ENCODE measurements at places on chromosomes 16 and 17.

- no peak for DNase-seq
Observed at GRCh38 chr17:3557768-3558583, at the start of gene TRPV3. Gene TRPV3, minus strand, starts transcription at chr17:3557812. Its CDS starts 2,962 bp downstream, at chr17:3554850.

GRCh38 chr17:30196504-30196903 is 39.0 kb downstream of the SLC6A4 start:
- no peak for DNase-seq

DNA sequence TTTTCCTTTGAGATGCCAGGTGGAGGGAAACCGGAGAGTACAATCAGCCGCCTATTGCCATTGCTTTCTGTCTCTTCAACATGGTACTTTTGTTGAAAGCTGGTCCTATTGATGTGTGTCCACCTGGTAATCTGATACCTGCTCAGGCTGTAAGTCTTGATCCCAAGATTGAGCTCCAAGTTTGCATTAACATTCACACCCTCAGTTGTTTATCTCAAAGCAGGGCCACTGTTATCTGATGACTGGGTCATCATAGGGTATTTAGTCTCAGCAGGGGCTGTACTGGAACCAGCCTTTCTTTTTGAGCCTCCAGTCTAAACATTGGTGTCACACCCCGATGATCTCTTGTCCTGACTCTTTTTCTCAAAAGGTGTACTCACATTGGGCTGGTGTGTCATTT is 370.3 kb upstream of the TOM1L1 start:
- no peak for DNase-seq

- DNase-seq = no peak
Observed at GRCh38 chr17:32323046-32323445, 18.9 kb downstream of the C17orf75 start.

DNA sequence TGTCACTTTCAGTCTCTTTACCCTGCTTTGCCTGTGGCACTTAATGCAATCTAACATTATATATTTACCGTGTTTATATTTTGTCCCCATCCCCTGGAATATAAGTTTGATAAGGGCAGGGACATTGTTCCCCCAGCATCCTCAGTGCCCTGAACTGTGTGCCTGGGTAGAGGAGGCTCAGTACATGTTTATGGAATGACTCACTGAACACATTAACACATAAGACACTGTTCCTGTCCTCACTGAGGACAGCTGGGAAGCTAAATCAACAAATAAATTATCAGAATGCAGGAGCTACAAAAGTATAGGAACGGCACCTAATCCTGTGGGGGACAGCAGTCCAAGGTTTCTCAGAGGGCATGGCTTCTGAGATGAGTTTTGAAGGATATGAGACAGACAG is 27.8 kb downstream of the GRIN2A start:
- no peak for DNase-seq

DNA sequence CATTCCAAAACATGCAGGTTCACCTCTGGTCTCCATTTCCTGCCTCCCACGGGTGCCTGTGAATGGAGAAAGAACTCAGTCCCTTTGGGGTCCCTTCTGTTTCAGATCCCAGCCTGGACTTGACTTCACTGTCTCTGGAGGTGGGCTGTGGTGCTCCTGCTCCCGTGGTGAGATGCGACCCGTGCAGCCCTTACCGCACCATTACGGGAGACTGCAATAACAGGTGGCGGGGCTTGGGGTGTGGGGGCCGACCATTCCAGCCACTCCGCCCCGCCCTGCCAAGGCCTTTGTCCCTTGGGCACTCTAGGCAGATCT is 10.5 kb downstream of the LPO start:
- no peak for DNase-seq

- peak; percentile 92 for DNase-seq
Observed at GRCh38 chr17:72592242-72592966, 471.6 kb downstream of the SOX9 start.

DNA sequence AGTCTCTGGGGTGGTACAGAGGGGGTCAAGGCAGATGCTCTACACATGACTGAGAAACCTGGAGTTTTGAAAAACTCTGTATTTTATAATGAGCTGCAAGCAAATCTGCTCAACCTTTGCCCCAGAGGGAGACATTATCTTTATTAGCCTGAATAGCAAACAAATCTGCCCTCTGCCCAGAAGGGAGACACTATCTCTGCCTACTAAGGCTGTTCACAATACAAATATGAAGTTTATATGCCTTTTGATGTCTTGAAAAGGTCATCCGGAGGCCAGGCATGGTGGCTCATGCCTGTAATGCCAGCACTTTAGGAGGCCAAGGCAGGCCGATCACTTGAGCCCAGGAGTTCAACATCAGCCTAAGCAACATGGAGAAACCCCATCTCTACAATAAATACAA is 11.0 kb upstream of the XYLT1 start:
- DNase-seq = no peak

- no peak for DNase-seq
Observed at GRCh38 chr16:10618710-10619209, 38.4 kb upstream of the EMP2 start.

- no peak for DNase-seq
Observed at GRCh38 chr17:142102-142661, 4.8 kb downstream of the SCGB1C2 start.

- no peak for DNase-seq
Observed at GRCh38 chr16:2324296-2324859, 16.1 kb downstream of the ABCA3 start.

GRCh38 chr17:73139296-73139695 is 25.5 kb upstream of the SSTR2 start:
- no peak for DNase-seq

DNA sequence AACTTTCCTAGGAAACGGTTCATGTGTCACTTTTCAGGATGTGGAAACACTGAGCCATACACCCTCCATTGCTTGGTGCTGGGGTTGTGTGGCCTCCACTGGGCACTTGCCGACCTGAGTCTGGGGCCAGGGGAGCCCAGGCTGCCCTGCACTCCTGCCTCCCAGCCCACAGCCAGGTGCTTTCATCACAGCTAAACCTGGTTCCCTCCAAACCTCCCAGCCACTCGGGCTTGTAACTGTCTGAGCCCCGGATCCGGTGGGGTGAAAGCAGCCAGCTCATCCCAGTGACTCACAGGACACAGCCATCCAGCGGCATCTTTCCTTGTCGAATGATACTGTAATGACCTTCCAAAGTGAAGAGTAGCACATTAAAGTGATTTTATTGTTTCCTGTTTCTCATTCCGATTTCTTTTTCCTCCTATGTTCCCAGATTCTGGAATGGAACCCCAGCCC is 19.8 kb downstream of the CARHSP1 start:
- DNase-seq = no peak

DNA sequence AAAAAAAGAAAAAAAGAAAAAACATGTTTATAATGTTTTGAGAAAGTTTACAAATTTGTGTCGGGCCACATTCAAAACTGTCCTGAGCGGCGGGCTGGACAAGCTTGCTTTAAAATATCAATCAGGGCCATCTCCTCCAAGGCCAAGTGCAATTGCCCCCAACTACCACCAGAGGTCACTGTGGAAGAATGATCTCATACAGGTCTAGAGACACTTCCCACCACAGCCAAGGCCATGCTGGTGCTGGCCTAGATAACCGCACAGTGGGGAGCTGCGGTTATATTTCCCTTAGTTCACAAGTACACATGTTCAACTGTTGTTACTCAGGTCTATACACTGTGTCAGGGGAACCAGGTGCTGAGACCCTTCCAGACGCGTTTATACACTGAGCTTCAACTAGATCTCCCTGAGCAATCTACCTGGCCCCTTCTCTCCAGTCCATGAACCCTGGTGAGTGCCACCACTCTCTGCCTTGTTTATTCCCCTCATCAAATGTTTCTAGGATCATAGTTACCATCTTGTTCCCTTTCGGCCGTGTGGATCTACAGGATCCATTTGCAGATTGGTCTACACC is 83.8 kb upstream of the CCL2 start:
- DNase-seq = peak; percentile 27

GRCh38 chr16:53042235-53042701 is 10.4 kb downstream of the CHD9NB start:
- no peak for DNase-seq

DNA sequence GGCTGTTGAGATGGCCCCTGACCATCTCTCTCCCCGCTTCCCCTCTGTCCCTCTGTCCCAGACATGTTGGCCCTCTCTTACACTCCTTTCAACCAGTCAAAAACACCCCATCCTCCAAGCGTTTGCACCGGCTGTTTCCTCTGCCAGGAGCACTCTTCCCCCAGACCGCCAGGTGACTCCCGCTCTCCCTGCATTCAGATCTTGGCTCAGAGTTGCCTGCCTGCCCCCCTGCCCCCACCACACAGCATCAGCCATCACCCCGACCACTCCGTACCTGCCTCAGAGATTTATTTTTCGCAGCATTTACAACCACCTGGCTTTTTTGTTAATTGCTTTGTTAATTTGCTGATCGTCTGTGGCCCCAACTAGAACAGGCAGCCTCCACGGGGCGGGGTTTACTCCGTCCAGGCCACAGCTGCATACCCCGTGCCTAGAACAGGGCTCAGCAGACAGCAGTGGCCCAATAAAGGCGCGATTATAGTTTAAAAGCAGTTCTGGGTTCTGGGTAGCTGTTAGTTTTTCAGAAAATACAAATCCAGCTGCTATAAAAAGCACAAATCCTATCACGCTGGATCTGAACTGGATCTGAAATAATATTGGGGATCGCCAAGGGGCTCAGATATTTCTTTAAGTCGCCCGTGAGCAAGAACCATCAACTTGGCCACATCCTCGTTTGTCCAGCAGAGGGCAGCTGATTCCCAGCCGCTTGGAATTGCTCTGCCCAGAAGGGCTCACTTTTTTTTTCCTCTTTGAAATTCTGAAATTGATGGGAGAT is 173.6 kb downstream of the IRF8 start:
- peak; percentile 11 for DNase-seq

DNA sequence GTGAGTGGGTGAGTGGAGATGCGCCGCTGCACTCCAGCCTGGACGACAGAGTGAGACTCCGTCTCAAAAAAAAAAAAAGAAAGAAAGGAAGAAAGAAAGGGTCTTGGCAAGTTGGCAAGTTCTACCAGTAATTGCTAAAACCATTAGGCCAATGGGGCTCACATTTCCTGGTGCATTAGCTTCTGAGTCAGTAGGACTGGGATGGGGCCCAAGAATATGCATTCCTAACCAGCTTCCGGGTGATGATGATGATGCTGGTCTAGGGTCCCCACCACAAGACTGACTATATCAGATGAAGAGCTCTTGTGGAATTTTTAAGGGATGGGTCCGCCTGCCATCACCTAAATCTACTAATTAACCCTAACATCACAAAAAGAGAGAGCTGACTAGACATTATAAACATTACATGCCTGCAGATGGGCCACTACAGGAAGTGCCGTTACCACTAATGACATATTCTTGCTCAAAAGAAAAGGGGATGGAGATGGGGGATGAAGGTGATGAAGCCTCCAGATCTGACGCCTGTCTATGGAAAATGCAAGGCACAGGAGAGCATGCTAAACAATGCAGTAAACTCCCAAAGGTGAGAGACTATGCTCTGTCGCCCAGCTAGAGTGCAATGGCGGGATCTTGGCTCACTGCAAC is 13.1 kb downstream of the MYH11 start:
- no peak for DNase-seq

- DNase-seq = no peak
Observed at GRCh38 chr17:74868251-74868907, 4.4 kb downstream of the FDXR start.

DNA sequence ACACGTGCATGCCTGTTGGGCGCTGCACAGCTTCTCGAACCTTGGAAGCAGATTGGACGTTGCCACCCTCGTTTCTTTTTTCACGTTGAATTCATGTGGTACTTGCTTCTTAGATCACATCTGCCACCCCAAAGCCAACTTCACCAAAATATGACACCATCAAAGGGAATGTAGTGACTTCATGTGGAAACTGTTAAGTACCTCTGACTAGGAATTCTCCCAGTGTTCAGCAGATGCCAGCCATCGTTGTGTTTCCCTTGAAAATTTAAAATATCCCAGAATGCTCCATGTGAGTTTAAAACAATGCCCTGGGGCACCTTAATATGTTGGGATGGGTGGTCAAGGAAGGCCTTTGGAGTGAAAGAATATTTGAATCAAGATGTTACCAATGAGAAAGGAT is 22.6 kb upstream of the FAM20A start:
- no peak for DNase-seq

DNA sequence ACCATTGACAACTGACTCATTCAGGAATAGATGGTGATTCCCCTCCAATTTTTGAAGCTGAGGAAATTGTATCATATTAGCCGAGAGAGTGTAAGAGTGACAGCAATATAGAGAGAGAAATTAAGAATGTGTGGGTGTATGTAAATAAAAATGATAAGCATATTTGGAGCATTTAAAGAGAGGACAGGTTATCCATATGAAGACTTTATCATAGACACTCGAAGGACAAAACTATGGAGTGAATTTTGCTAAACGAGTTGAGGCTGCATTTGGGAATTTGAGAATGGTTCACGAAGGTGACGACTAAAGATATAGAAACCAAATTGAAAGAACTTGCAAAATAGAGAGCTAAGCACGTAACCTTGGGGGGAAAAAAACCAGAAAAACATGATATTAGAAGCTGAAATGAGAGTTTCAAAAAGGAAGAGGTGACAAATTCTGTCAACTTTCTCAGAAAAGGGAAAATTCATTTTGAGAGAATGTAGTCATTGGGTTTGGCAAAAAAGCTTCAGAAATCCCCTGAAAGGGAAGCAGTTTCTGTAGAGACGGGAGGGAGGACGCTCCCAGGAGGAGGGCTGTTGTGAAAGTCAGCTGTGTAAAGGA is 129.7 kb downstream of the KCNJ2 start:
- DNase-seq = no peak

DNA sequence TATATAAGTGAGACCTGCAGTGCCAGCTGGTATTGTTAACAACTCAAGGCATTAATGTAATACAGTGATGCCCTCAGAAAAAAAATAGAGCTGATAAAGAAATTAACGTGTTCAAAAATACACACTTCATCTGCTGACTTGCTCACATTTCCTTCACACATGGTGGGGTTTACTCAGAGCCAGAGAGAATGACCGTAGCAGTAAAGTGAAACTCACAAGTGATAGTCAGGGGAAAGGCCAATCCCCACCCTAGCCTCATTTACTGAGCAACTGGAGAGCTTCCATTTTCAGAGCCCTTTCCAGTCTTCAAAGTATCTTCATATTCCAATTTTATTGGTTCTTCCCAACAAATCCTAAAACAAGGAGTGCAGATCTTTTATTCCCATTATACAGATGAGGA is 74.0 kb upstream of the HLF start:
- no peak for DNase-seq

GRCh38 chr16:9042964-9043680 is 48.3 kb upstream of the HAPSTR1 start:
- DNase-seq = no peak

GRCh38 chr16:2704983-2705275 is 15.1 kb downstream of the PRSS27 start:
- no peak for DNase-seq

DNA sequence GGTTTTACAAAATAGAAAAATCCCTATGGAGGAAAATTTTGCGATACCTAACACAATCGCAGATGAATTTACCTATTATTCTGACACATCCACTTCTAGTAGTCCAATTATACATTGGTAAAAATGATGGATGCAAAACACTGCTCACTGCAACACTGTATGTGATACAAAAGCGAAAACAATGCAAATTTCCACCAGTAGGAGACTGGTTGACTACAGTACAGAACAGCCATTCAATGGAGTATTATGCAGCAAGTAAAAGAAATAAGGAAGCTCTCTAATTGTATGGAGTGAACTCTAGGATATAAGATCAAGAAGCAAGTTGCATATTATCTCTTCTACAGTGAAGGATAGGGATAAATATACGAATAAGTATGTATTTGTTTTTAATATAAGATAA is 48.5 kb downstream of the SETD6 start:
- DNase-seq = no peak

GRCh38 chr16:49596648-49597291 is 223.2 kb downstream of the C16orf78 start:
- no peak for DNase-seq

Measured in NCI-H345 (cell line).